ENCODE measurements at places on chromosomes 6 and 20.
A peak's percentile ranks its signal among the peaks of the same experiment; 100 is the strongest.

GRCh38 chr6:138909511-138909910 is 78.5 kb downstream of the REPS1 start:
- DNase-seq: no peak

DNA sequence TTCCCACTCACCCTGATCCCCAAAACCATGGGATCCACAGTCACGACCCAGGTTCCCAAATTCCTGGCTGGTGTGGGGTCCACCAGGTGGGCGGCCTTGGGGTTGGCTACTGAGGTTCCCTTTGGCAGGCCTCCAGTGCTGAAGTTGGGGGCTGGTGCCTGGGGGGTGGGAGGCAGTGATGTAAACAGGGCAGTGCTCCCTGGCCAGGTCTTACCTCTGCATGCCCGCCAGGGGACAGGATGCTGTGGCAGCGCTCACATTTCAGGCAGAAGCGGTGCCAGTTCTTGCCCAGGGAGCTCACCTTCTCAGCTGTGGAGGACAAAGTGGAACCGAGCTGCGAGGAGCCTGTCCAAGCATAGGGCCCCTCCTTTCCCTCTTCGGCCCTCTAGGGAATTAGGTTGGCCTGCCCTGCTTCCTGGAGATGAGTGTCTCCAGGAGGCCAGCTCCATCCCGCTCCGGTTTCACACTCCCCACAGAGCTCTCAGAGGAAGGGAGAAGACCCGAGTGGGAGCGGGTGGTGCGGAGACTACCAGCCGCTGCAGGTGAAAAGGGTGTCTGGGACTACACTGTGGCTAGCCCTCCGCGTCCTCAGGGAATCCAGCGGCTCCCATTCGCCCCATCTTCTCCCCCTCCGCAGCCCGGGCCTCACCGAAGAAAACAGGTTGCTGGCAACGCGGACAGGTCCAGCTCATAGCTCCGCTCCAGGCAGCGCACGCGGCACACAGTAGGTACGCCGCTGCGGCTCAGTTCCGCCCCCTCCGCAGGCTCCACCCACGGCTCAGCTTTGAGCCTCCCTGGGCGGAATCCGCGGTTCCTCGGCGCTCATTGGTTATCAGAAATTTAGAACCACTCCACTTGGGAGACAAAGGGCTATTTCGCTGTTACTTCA is at the start of gene CRIP3:
CRIP3 (minus strand) TSS at position 726 of the 889 bp plus-strand sequence; CDS start at position 692, 34 bp downstream.
- peak; percentile 80 for DNase-seq

GRCh38 chr20:32325706-32326503 is 32.2 kb upstream of the ASXL1 start:
- peak; percentile 73 for DNase-seq

GRCh38 chr6:154613137-154613676 is 102.7 kb upstream of the CNKSR3 start:
- peak; percentile 89 for DNase-seq

DNA sequence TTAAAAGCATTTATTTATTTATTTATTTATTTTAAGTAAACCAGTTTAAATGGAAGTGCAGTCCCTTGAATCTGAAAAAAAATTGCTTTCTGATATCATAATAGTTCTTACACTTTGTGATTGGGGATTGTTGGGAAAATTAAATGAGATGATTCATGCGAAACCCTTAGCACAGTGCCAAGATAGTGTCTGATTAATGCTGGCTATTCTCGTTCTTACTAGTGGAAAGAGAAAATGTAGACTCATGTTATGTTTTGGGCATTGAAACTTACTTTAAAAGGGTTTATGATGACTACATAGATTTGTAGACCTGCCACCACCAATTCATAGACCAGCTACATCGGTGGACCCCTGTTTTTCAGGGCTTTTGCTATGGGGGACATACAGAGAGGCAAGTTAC is 229.2 kb upstream of the ZFP64 start:
- DNase-seq: peak; percentile 67

- no peak for DNase-seq
Measured at GRCh38 chr20:33474097-33474873, 15.6 kb upstream of the CBFA2T2 start.

DNA sequence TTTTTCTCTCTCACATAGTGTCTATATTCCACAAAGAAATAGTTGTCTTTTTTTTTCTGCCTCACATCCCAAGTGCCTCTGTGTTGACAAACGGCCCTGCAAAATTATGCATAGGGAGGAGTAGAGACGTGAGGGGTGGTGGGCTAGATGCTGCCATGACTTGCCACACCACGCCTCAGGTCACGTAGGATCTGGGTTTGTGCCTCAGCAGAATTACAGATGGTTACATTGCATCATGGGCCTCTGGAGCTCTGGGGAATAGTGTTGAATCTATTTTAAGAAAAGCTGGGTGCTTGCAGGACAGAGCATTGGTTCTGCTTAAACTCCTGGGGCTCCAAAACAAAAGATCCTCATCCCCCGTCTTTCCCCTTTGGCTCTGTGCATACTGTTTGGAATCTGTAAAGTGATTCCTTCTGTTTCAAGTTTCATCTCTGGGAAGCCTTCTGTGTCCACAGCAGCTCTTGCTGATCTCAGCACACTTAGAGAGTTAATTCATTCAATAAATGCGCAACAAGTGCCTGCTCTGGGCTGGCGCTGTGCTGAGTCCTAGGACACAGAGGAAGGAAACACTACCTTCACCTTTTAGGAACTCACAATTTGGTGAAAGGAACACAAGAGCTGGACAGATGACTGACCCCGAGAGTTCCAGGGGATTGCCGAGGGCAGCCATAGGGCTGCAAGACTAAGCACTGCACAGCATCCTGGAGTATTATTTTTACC is 2.4 kb downstream of the FANCE start:
- DNase-seq: no peak
